ENCODE measurements at places on chromosomes 11 and 22. TPM values are rescaled to one million over a fixed set of nuclear protein-coding genes. Genes with fewer than 3 reads are reported as not detected.

KRTAP5-8 gene
- not detected for total RNA-seq

SLC22A6 gene
- not detected for total RNA-seq

DNA sequence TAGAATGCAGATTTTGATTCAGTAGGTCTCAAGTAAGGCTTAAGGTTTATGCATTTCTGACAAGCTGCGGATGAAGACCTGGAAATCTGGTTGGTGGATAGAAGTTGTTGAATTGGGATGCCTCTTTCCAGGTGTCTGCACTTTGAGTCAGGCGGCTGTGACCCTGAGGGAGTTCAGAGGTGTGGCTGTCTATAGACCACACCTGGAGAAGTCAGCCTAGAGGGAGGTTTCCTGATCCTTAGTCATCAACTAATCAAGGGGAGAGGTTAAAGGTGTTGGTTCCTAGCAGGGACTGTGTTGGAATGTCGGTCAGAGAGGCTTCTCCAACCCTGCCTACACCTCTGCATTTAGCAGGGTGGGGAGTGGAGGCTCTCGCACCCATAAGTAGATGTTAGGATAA, 8.0 kb downstream of the GLB1L2 start:
- DNase-seq = no peak

DNA sequence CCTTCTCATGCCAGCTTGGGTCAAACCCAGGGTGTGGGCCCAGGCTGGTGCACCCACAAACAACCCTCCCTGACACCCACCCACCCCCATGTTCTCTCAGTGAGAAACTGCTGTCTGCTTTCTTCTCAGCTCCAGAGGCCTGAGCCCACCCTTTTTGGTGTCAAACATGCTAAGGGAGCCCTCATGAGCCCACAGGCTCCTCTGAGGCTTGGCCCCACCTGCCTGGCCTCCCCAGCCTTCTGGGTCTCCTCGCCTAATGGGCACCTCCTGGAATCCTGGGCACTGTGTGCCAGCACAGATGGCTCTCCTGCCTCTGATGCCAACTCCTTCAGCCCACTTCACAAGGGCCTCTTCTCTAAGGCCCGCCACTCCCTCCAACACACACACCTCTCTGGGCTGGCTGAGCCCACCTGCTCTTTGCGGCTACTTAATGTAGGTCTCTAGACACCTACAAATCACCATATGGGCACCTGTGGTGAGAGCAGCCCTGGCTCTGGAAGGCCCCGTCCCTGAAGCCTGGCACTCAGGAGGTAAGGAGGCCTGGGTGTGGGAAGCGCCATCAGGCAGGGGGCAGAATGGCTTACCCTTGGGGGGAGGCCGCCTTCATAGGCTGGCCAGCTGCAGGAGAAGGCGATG, 4.4 kb downstream of the NAGA start:
- no peak for DNase-seq

Measured in prostate gland (tissue), 2 donors.